Endodermal cell (in vitro differentiated cells): ENCODE measurements at places on chromosomes 13 and 19. TPM values are rescaled to one million over a fixed set of nuclear protein-coding genes. Genes with fewer than 3 reads are reported as not detected.

DNA sequence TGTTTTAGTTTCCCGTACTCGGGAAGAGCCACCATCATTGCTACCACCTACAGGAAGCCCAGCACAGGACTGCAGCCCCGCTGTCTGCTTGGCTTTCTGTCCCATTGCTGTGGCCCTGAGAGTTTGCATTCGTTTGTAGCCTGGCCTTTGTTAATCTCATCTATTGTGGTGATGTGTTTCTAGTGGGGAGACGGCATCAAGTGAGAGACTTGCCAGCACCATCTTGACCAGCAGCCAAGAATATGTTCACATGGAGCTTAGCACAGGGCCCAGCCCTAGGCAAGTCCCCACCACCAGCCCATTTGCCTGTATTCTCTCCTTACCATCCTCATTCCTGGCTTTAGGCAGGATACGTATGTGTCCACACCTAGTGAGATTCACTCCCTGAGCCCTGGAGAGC, 17.3 kb upstream of the OVOL3 start:
- DNase-seq = no peak

GRCh38 chr19:39746836-39747529, 9.2 kb upstream of the CLC start:
- DNase-seq = peak; percentile 63

- no peak for DNase-seq
Observed at GRCh38 chr13:40170091-40170490, 496.4 kb downstream of the FOXO1 start.

GRCh38 chr19:50325310-50326100, 3.7 kb downstream of the KCNC3 start:
- peak; percentile 98 for DNase-seq

GRCh38 chr13:90415902-90416301, 931.6 kb upstream of the MIR17HG start:
- no peak for DNase-seq

- no peak for DNase-seq
Observed at GRCh38 chr13:93080587-93080986, 146.0 kb upstream of the GPC6 start.

ZNF331 gene
- total RNA-seq = 24.4 to 50.1 TPM (median 44.8 TPM) in 3 replicates

DNA sequence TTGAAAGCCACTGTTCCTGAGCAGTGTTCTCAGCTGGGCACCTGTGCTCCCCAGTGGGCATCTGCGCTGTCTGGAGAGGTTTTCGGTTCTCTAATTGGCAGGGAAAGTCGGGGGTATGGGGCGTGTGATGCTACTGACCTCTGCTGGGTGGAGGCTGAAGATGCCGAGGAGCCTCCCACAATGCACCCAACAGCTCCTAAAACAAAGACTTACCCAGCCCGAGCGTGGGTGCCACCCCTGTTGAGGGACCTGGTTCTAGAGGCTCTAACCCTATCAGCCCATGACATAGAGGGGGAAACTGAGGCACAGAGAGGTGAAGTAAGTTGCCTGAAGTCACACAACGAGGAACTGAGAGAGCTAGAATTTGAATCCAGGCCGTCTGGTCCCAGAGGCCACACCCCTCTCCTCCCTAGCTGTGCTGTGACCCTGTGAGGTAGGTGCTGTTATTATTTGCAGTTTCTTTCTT, 2.3 kb downstream of the SPACA4 start:
- peak; percentile 87 for DNase-seq

DNA sequence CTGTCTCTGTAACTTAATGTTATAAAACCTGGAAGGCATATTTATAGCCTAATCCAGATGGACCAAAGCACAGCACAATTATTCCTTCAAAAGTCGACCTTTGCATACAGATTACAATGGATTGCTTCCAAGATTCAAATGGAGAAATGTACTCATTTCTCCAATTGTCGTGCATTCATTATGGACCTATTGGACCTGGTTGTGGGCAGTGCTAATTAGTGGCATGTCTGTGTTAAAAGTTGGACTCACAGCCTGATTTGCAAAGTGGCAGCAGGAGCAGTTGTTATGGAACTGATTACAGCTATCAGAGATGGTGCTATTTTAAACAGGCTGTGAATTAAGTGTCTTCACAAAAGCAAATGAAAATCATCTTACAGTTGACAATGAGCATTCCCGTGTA, 1529.3 kb upstream of the SLC10A2 start:
- no peak for DNase-seq

FPR3 gene
- total RNA-seq = not detected in 3 replicates

U2AF1L4 gene
- total RNA-seq = 23.2 and 23.5 TPM in 2 replicates

SLC5A5 gene
- total RNA-seq = 0.21 to 0.50 TPM in 2 of 3 replicates, not detected in the other

DNA sequence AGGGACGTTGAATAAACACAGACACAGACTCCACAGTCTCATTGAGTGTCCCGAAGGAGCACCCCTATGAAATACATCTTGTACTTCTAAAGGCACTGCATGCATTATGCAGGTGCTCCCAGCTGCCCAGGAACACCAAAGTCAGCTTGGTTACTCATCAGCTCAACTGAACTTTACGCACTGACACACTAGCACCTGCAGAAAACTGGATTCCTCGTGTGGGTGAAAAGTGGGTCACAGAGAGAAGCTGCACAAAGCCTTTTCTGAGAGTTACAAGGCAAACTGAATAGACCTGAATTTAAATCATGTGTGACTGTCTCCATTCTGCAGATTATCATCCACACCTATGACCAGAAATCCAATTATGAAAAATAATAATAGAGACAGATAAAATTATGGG, 527.5 kb upstream of the NBEA start:
- no peak for DNase-seq

DNA sequence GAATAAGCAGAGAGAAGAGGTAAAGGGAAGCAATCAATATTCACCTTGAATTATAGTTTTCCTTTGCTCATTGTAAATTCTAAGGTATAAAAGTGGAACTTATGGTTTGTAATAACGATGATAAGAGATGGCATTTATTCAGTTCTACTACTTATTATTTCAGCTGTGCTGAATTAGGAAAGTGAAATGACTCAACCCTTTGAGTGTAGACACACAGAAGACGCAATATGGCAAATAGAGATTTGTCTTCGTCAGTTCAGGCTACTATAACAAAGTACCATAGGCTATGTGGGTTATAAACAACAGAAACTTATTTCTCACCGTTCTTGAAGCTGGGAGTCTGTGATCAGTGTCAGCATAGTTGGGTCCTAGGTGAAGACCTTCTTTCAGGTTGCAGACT, 713.0 kb upstream of the PCDH9 start:
- no peak for DNase-seq

FUT6 gene
- total RNA-seq = not detected in 2 replicates

GRCh38 chr13:112648966-112649690, 40.7 kb upstream of the ATP11A start:
- peak; percentile 29 for DNase-seq

GRCh38 chr13:28494778-28495537, at the start of gene FLT1:
FLT1 (minus strand) TSS chr13:28495128; CDS start chr13:28494843, 285 bp downstream.
- DNase-seq = peak; percentile 92

GRCh38 chr19:39179754-39180153, 17.0 kb upstream of the NCCRP1 start:
- DNase-seq = no peak

- no peak for DNase-seq
Observed at GRCh38 chr13:82011355-82011754, 1670.4 kb upstream of the SPRY2 start.

DNA sequence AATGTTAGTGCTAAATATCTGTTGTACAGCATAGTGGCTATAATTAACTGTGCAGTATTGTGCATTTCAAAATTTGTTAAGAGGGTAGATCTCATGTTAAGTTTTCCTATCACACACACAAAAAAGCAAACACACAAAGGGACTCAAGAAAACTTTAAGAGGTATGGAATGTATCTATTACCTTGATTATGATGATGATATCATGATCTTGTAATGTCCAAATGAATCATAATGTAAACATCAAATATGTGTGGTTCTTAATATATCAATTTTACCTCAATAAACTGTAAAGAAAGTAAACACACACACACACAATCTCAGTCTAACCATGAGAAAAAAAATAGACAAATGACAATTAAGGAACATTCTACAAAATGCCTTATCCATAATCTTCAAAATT, 934.6 kb downstream of the SLITRK1 start:
- DNase-seq = no peak

DNA sequence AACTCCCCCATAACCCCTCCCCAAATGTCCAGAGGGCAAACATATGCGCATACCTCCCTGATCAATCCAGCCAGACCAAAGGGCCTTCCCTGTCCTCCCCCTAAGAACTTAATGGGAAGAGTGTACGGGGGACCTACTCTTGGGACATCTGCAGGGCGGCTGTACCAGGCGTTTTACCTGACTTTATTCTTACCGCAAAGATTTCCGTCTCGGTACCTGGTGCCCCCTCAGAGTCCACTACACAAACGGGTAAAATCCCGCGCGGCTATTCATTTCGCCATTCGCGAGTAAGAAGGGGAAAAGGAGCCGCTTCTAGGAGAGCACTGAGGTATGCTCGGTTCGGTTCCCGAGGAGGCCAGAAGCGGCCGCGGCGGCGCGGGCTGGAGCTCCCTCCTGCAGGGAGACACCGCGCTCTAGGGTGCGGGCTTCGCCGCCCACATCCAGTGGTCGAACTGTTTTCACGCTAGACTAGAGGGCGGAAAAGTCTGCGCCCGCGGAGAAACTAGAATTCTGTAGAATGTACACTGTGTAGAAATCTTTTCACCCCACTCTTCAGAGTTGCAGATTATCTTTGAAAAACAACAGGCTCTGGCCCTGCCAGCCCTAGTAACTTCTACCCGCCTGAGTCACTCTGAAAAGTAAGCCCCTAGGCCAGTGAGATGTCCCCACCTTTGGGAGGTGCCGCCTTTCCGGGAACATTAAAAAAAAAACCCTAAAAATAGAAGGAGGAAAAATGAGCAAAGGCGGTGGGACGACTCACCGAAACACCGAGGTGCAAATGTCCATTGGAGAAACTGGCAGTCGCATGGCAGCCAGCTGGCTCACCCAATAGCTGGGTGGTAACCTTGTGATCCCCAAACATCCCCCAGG, 3.8 kb upstream of the TSHZ3 start:
- peak; percentile 64 for DNase-seq

DNA sequence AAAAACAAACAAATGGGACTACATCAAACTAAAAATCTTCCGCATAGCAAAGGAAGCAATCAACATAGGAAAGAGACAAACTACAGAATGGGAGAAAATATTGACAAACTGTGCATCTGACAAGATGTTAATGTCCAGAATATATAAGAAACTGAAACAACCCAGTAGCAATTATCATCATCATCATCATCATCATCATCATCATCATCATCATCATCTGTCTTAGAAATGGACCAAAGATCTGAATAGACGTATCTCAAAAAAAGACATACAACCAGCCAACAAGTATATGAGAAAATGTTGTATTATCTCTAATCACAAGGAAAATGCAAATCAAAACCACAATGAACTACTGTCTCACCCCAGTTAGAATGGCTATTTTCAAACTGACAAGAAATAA, 173.9 kb downstream of the PRR20E start:
- DNase-seq = no peak

- DNase-seq = no peak
Observed at GRCh38 chr13:49373716-49374115, 70.1 kb downstream of the CAB39L start.

DNA sequence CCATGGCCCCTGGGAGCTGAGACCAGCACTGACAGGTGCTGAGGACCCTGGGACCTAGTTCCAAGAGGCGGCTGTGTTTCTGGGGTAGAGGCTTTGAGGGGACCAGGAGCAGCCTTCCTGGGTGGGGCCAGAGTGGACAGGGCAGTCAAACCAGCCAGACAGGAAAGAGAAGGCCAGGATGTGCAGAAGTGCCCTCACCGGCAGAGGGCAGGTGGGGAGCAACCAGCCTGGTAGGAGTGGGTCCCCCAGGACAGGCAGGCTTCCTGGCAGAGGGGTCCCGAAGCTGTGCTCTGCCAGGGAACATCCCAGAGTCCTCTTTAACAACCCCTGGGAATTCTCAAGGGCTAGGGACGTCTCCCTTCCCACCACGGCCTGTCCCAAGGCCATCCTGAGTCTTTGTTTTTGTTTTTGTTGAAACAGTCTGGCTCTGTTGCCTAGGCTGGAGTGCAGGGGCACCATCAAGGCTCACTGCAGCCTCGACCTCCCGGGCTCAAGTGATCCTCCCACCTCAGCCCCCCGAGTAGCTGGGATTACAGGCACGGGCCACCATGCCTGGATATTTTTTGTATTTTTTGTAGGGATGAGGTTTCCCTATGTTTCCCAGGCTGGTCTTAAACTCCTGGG, 3.0 kb upstream of the HIPK4 start:
- no peak for DNase-seq

- DNase-seq = no peak
Observed at GRCh38 chr13:114035583-114036531, 62.0 kb upstream of the C13orf46 start.

GRCh38 chr13:114030666-114031610, 57.1 kb upstream of the C13orf46 start:
- DNase-seq = no peak

GRCh38 chr13:59445812-59446211, 717.9 kb downstream of the DIAPH3 start:
- DNase-seq = no peak

RASA3 gene
- total RNA-seq = 5.4 to 7.0 TPM (median 6.3 TPM) in 3 replicates

DNA sequence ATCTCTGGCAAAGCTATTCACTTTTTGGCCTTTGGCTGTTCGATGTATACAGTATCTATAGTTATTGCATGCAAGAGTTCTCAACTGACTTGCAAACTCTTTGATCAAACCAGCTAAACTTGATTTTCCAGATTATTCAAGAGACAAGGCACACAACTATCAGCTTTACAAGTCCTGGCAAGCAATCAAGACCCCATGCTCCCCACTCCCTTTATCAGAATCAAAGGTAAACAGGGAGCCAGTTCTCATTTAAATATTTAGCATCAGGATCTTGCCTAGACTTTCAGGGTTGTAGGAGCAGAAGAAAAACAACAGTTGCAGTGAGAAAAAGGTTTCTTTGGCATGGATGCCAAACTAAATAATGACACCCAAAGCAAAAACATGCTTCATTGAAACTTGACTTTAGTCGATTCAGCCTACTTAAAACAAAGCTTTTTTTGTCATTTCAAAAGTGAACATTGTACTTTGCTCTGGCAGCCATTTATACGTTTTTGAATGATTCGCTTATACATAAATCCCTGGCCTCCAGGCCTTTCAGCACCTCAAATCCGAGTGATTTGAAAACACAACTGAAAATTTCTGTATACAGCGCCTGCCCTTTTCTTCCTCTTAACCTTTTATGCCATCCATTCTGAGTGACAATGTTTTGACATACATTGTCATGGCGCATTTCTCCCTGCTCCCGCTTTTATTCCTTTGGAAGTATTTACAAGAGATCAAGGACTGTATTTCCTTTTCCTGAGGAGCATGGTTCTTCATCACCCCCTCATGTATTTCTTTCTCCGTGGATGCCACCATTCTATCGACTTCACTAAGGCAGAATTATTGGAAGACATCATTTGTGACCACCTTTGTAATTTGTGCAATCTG, 340.8 kb downstream of the KLF5 start:
- DNase-seq = no peak
